Activated naive CD4-positive, alpha-beta T cell (primary cell): ENCODE measurements at places on chromosomes 5 and 9.

- DNase-seq = no peak
These were observed 907 bp upstream of the NR2F1 start for GRCh38 chr5:93582167-93582462.

- no peak for DNase-seq
These were observed 18.9 kb downstream of the DPYSL3 start for GRCh38 chr5:147490989-147491388.

- DNase-seq = no peak
These were observed 13.4 kb upstream of the RAD23B start for GRCh38 chr9:107269681-107270080.

DNA sequence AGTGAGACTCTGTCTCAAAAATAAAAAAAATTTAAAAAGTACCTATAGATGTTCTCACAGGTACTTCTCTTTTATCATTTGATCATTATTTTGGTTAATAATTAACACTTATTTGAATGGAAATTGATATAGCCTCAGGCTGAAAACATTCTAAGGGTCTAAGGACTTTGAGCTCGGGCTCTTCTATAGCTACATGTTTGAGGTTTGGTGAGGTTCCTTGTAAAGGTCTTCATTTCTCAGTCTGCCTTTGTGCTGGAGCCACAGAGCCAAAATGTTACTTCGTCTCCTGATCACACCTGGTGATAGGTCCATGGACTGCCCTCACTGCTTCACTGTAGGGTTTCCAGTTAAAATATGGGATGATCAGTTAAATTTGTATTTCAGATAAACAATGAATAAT lies 22.6 kb downstream of the ARHGEF37 start:
- DNase-seq = no peak

- DNase-seq = no peak
These were observed 47.4 kb downstream of the P4HA2 start for GRCh38 chr5:132180134-132180745.
